Activated naive CD4-positive, alpha-beta T cell treated with anti-CD3 and anti-CD28 coated beads, Interleukin-2, amount 50 U/mL, for 16 hours (primary cell): ENCODE measurements at places on chromosomes 6 and 20.

- no peak for DNase-seq
These were observed 544 bp upstream of the HLA-C start for GRCh38 chr6:31272436-31272835.

DNA sequence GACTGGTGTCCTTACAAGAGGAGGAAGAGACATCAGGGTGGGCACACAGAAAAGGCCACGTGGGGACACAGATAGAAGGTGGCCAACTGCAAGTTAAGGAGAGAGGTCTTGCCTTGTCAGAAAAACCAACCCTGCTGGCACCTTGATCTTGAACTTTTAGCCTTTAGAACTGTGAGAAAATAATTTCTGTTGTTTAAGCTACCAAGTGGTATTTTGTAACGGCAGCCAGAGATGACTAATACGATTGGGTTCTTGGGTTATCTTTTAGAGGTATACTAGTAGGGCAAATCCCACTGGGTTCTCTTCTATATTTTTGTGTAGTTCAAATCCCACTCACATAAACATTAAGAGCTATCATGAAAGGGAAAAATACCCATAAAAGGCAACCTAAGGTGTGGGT is 31.9 kb upstream of the ZBTB24 start:
- DNase-seq, result no peak

GRCh38 chr6:13883966-13884365 is 40.8 kb upstream of the RNF182 start:
- DNase-seq, result no peak

- no peak for DNase-seq
These were observed 66.3 kb downstream of the RBM38 start for GRCh38 chr20:57457243-57458095.

GRCh38 chr6:148649454-148649963 is 97.3 kb upstream of the UST start:
- DNase-seq, result no peak

DNA sequence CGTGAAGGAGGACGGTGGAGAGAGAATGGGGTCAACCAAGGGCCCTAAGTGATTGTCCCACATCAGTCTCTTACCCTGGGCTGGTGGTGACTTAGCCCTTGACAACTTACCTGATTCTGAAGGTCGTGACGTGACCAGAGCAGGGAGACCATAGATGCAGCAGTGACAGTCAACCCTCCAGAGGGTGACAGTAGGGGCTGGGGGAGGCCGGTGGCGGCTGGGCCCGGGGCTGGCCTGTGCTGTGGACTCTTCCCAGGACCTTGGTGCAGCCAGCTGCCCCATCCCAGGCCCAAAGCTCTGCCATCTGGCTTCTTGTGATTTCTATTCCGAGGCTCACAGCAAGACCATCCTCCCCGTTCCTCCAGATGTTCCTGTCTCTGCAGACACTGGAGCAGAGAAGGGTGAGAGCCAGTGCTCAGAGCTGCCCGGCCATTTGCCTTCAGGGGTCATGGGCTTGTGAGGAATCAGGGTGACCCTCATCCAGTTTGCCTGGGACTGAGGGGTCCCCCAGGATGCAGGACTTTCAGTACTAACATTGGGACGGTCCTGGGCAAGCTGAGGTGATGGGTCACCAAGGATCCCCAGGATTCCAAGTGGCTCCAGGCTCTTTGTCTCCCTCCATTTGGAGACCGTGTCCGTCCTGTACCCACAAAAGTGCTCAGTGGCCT is 36.0 kb downstream of the SUMO4 start:
- no peak for DNase-seq

DNA sequence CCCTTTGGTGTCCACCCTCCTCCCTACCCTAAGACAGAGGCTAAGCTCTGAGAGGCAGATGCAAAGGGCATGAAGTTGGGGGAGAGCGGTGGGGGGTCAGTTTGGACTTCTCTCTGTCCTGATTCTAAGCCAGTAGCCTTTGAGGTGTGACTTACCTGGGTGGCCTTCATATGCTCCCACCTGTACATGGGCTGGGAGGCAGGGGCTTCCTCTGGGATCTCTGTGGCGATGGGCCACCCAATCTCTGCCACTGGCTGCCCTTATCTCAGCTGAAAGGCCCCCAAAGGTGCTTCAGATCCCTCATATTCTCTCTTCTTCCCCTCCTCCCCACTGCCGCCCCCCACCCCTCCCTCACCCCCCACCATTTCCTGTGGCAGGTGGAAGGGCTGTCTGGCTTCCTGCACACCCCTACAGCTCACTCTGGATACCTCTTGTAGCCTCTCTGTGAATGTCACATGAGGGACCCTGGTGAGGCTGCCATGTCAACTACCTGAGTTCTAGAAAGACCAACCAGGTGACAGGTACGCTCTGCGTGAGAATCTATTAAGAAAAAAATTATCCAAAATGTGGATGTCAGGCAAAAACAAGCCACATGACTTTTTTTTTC is 34.0 kb downstream of the PNLDC1 start:
- DNase-seq, result no peak

DNA sequence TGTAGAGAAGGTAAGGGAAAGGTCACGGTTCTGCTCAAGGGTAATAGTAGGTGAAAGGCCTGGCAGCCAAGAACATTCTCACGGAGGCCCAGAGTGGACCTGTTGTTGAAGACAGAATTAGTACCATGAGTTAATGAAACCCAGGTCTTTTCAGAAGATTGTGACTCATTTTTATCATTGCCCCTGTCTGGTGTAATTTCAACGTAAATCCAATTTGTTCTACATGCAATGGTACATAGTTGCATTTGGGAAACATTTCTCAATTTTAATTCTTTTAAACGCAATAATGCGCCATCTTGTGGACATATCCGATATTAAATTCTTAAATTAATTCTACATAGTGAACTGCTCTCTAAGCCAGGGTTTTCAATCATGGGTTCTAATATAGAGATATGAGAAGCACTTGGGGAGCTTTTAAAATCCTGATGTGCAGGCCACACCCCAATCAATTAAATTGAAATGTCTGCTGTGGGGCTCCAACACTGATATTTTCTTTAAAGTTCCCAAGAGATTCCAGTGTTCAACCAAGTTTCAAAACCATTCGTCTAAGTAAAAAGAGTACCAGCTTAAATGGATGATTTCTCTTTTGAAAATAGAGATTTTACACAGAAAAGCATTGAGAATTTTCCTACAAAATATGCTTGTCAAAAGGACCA is 257.4 kb downstream of the PLCB1 start:
- no peak for DNase-seq

GRCh38 chr6:77180326-77180725 is 283.0 kb downstream of the HTR1B start:
- DNase-seq, result no peak

- no peak for DNase-seq
These were observed 232.1 kb downstream of the PREX1 start for GRCh38 chr20:48595495-48596333.

- no peak for DNase-seq
These were observed 112.4 kb downstream of the FOXO3 start for GRCh38 chr6:108673153-108673552.

- no peak for DNase-seq
These were observed 152.5 kb downstream of the CEBPB start for GRCh38 chr20:50343125-50343489.

DNA sequence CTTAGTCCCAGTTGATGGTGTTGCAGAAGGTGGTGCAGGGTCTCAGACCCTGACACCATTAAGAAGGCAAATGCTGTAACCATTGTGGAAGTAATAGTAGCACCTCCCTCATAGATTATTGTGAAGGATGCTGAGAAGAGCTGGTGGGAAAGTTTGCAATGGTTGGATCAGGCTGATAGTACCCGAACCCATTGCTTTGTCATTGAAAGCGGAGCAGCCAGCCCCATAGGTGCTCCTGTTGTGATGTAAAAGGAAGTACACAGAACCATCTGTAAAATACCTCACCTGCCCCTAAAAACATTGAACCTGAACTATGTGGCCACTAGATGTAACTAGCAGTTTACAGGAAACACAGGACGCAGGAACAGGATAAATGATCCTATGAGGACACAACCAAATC is 31.5 kb downstream of the RIOK1 start:
- no peak for DNase-seq

- no peak for DNase-seq
These were observed 14.0 kb upstream of the MAP7 start for GRCh38 chr6:136564180-136564579.

- no peak for DNase-seq
These were observed 88.8 kb downstream of the RIPOR3 start for GRCh38 chr20:50602432-50603088.

- peak; percentile 15 for DNase-seq
These were observed at the start of gene RCAN2 for GRCh38 chr6:46491201-46491627. RCAN2 (minus strand) TSS chr6:46491449.

- DNase-seq, result no peak
These were observed 53.6 kb upstream of the FYN start for GRCh38 chr6:111926731-111927302.

DNA sequence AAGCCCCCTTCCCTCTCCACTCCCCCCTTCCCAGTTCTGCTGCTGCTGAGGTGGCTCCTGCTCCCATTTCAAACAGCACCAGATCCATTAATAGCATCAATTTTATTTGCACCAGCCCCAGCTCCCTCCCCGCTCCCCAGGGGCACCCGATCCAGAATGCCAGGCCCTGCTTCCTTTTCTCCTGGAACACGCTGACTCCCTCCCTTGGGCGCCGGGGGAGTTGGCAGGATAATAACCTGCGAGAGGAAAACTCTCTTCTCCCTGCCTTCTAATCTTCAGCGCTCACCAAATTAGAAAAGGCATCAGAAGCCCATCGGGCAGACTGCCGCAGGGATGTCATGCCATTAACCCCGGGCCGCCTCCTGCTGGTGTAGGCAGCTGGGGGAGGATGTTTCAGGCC is 77.8 kb downstream of the NCR2 start:
- DNase-seq, result no peak

DNA sequence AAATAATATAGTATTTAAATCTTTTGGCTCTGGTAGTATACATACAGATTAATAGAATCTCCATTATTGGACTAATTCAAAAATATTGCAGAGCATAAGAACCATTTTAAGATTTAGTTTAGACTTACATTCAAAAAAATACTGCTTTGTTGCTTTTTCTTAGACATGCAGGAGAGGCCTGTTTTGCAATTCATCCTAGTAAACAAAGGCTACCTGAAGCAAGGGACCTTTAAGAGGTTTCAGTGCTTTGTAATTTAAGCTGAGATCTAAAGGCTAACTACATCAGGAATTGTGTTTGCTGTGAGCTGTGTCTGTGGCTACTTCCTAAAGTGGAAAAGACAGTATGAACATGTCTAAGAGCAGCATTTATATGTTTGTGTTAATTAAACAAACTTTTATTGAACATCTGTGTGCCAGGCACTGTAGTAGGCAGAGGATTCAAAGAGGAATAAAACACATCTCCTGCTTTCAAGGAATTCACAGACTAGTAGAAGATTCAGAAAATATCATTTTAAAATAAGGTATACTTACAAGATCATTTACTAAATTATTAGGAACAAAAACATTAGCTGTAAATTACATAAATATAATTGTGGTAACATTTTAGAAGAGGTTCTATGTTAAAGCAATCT is 29.1 kb upstream of the CALHM6 start:
- no peak for DNase-seq
